M059J (cell line): ENCODE measurements at places on chromosomes 12 and 14.

DNA sequence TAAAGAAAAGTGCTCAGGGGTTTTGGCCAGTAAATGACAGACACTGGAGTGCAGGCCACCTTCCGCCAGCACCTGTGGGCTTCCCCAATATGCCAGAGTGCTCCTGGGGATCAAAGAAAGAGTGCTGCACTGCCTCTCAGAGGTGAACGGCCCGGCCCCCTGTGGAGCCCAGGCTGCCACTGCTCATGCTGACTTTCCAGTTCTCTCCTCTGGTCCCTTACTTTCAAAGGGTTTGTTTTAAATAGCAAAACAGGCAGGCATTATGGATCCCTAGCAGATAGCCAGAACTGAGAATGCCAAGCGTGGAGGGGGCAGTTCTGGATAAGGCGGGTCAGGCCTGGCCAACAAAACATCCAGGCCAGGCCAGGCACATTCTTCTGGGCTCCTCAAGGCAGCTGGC, 59.6 kb downstream of the MDM2 start:
- DNase-seq, result no peak

DNA sequence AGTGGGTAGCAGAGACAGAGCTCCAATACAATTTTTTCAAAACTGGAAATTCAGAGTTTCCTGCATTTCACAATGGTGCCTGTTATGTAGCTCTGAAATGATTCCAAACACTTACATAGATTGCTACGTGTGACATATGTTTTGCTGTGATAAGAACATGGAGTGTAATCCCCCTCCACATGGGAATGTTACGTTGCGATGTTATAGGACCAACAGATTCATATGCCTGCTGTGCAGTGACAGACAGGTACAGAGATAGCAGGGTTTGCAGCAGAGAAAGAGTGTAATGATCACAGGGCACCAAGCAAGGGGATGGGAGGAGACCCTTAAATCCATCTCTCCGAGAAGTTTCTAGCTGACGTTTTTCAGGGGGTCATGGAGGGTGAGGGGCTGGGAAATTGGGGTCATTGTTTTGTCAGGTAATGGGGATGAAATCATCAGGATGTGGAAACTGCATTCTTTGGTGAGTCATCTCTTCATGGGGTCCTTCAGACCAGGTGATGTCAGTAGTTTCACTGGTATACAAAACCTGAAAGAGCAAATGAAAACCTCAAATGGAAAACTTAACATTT, 76.6 kb upstream of the OSBPL8 start:
- peak; percentile 73 for DNase-seq

- no peak for DNase-seq
Observed at GRCh38 chr14:101855958-101856357, 94.4 kb downstream of the PPP2R5C start.

DNA sequence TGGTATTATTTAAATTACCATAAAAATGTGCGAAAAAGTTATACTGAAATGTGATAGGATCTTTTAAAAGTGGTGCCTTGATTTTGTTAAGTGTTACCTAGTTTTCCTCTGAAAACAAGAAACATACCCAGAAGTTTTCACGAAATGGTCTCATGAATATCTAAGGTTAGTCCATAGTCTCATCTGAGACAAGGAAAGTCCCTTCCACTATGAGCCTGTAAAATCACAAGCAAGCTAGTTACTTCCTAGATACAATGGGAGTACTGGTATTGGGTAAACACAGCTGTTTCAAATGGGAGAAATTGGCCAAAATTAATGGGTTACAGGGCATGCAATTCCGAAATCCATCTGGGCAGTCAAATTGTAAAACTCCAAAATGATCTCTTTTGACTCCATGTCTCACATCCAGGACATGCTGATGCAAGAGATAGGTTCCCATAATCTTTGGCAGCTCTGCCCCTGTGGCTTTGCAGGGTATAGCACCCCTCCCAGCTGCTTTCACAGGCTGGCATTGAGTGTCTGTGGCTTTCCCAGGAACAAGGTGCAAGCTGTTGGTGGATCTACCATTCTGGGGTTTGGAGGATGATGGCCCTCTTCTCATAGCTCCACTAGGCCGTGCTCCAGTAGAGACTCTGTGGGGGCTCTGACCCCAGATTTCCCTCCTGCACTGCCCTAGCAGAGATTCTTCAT, 271.4 kb downstream of the NAV3 start:
- peak; percentile 9 for DNase-seq

DNA sequence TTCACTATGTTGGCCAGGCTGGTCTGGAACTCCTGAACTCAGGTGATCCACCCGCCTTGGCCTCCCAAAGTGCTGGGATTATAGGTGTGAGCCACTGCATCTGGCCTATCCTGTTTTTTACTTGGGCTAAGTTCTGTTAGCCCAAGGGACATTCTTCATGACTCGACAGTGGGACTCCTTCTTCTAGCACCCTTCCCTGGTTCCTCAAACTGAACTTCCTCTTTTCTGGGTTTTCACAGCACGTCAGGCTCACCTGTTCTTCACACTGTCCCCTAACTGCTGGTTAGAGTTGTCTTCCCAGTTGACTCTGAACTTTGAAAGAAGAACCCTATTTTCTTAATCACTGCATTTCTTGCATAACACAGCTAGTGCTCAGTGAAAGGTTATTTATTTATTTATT, 22.5 kb downstream of the CABP1 start:
- DNase-seq, result no peak

GRCh38 chr14:55721353-55721752, 141.3 kb downstream of the KTN1 start:
- DNase-seq, result peak; percentile 98
